Fibroblast of lung (primary cell): ENCODE measurements at places on chromosomes 7 and 10.

GRCh38 chr10:71473671-71474599, 77.2 kb downstream of the CDH23 start:
- no peak for DNase-seq

GRCh38 chr10:114543456-114543855, 114.6 kb downstream of the ABLIM1 start:
- no peak for DNase-seq

- no peak for DNase-seq
Measured at GRCh38 chr10:1502451-1502850, 234.9 kb downstream of the ADARB2 start.

DNA sequence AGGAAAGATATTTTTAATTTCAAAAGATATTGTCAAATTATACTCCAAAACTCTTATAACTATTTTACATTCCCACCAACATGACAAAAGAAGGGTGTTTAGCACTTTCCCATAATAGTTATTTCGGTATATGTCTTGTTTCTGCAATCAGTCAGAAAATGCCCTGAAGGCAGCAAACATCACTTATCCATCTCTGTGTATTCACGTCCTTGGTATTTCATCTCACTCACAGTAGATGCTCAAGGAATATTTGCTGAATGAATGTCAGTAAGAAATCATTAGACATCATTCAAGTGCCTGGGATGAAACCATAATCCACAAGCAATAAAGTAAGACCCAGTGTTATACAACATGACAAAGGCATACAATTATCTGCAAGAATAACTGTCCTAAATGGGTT, 112.7 kb downstream of the GFRA1 start:
- DNase-seq, result no peak

- DNase-seq, result no peak
Measured at GRCh38 chr10:31299119-31299518, 19.9 kb upstream of the ZEB1 start.

DNA sequence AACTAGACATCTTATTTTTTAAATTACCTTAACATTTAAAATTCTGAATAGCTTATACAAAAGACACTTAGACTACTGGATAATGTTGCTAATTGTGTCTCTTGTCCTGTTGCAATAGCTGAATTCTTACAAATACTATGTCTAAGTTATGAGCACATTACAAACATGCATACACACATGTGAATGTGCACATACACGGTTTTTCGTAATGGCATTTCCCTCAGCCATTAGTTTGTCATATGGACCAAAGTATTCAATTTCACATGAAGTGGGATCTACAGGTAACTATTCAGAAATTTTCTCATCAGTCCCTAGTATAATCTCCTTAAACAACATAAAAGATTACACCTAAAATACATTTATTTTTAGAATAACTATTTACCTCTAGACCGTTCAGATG, 178.6 kb upstream of the BET1 start:
- peak; percentile 21 for DNase-seq

GRCh38 chr7:113100121-113100603, 13.5 kb upstream of the GPR85 start:
- DNase-seq, result peak; percentile 67

DNA sequence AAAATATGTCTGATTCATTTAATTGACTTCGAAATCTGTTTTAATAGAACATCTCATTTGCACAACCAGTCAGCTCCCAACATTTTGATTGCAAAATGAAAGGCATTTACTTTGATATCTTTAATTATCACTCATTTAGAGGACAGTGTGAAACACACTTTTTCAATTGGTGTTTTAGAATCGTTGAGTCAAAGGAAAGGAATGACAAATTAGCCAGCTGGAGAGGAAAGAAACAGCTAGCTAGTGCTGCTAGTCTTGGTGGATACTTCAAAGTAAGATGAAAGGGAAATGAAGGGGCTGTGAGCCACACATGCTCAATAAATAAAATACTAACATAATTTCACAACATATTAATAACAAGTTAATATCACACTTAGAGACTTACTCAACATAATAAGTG, 570.2 kb downstream of the PHTF2 start:
- no peak for DNase-seq

DNA sequence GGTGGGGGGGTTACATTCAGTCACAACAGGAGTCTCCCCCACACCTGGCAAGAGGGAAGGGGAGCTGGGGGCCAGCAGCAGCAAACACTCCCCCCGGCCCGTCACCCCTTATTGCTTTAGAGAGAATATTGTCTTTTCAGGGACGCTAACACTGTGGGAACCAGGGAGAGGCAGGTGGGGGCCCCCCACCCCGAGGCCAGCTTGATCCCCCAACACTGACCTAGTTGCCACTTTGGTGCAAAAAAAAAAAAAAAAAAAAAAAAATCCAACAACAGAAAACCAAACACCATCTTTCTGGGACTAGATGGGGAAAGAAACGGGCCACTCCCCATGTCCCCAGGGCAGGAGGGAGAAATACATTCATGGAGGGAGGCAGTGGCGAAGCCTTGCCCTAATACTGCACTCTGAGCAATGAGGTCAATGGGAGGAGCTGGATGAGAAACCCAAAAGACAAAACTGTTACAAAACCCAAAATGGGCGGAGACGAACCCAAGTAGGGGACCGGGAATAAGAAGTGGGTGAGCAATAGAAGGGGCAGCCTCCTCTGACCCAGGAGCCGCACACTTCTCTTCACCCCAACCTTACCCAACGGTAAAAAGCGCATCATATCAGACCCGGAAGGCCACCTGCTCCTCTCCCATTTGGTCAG, 6.5 kb downstream of the GNB2 start:
- peak; percentile 46 for DNase-seq

DNA sequence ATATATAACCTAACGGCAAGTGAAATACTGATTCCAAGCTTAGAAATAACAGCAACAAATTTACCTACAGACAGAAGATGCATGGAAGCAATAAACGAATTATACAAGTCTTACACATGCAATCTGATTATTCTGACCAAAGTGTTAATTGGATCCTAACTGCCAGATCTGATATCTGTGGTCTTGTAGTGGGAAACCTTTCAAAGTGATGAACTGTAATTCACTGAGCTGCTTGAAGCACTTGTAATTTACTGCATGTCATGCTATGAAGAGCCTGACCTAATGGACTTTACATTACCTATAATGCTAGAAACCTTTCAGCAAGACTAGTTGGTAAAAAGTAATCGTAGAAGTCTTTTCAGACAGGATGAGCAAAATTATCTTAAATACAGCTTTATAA, 205.6 kb downstream of the FOXP2 start:
- no peak for DNase-seq

DNA sequence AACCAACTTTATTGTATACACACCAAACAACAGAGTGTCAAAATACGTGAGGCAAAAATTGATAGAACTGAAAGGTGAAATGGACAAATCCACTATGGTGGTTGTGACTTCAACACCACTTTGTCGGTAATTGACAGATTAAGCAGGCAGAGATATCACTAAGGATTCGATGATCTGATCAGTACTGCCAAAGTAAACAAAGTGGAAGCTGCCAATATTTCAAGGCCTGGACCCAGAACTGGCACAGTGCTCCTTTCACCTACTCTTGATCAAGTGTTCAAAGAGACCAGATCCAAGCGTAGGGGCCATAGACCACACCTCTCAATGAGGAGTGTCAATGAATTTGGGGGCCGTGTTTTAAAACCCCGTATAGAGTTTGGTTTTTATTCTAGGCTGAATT, 167.0 kb downstream of the CDK14 start:
- DNase-seq, result no peak

GRCh38 chr10:78838141-78838657, 230.6 kb upstream of the ZMIZ1 start:
- DNase-seq, result peak; percentile 27

GRCh38 chr10:133141144-133141957, 18.7 kb upstream of the KNDC1 start:
- DNase-seq, result no peak

DNA sequence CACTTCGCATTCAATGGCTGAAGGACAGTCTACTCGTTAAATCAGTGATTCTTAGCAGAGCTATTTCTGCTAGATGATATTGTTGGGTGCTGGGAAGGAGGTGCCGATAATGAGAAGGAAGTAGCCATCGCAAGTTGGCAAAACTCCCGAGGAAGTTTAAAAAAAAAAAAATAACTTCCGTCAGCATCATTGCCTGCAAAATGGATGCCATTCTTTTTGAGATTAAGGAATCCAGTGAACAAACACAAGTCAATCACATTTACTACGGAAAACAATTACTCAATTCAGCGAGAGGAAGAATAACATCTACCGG, 74.4 kb upstream of the SFMBT2 start:
- DNase-seq, result no peak

GRCh38 chr7:53811555-53812079, 730.6 kb upstream of the VSTM2A start:
- no peak for DNase-seq

GRCh38 chr10:101050208-101051069, 11.3 kb upstream of the KAZALD1 start:
- peak; percentile 30 for DNase-seq

DNA sequence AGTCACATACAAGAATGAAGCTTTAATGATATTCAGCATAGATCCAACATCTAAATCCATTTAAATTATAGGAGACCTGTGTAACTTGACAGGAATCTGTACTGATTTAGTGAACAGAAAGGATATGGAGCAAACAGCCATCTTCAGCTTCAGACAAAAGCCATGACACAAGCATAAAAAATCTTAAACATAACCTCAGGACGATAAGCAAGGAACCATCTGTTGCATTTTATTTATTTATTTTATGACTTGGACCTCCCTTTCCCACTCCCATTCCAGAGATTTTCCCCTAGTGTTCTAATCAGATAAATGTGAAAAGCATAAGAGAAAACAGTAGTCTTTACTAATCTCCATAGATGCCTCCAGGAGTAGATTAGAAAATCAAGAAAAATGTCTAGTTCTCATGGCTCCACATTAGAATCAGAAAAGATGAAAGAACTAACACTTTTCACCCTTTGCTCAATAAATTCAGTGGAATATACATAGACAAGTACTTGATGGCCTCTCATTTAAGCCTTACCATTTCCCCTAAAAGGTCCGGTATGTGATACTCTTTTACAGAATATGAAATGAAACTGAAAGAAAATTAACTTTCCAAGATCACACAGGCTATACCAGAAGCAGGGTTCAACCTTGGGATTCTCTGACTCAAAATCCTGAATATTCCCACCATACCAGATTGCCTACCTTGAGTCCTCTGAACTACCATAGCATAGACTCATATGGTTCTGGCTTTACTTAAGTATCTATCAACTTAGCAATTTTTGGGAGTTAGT, 15.2 kb downstream of the CACNA2D1 start:
- peak; percentile 91 for DNase-seq

DNA sequence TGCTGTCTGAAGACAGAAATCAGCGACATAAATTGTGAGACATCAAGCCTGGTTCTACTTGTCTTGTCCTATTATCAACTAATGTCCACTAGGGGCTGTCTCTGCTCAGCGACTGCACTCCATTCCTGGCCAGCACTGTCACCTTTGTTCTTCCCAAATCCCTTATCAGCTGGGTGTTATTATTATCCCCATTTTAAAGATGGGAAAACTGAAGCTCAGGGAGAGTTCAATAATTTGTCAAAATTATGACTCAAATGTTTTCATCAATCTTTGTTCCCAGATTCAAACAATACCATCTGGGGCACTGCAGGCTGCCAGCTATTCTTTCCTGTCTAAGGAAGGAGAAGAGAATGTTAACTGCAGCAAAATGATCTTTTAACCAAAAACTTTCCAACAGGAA, 431.6 kb upstream of the NFE2L3 start:
- DNase-seq, result no peak

- DNase-seq, result peak; percentile 72
Measured at GRCh38 chr10:63375859-63376258, 89.9 kb downstream of the JMJD1C start.

GRCh38 chr7:48643431-48644013, 280.8 kb upstream of the CDC14C start:
- DNase-seq, result no peak

DNA sequence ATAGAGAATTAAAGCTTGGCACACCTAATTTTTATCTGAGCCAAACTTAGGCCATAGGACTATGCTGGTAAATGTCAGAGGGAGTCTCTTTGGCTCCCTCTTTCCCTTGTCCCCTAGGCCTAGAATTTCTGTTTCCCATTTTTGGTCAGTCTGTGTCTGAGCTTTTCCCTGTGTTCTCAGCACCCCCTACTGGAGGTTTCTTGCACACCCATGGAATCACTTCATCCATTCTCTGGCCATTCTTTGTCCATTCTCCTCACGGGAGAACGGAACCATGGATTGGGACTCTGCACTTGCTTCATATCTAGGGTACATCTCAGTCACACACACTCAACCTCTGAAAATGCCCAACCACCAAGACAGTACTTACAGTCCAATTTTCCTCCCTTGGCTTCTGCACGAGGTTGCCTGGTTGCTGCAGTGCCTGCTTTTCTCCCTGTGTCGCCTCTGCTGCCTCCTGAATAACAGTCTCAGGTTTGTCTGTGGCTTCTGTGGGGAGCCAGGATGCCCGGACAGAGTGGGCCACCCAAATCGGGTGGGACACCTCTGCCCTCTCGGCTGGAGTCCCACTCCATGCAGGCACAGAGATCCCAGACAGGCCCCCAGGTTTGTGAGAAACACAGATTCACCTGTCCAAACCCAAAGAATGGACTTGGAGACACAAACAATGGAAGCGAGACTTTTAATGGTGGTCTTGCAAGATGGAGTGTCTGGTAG, 35.1 kb upstream of the DNAH11 start:
- DNase-seq, result peak; percentile 15

DNA sequence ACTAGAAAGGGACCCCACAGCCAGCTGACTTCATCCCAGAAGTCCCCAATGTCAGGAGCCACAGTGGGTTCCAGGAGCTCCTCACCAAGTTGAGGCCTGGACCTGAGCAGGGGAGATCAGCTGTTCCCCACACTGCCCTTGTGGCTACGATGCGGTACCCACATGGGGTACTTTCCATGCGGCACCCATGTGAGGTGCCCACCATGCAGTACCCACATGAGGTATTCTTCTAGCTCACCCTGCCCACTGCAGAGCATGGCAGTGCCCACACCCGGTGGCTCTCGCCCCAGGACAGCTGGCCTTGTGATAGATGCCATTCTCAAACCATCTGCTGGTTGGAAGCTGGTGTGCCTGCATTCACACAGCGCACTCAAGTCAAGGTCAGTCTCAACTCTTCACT, 136.3 kb upstream of the PDE1C start:
- no peak for DNase-seq

GRCh38 chr7:25885057-25885576, 266.9 kb upstream of the NFE2L3 start:
- no peak for DNase-seq

DNA sequence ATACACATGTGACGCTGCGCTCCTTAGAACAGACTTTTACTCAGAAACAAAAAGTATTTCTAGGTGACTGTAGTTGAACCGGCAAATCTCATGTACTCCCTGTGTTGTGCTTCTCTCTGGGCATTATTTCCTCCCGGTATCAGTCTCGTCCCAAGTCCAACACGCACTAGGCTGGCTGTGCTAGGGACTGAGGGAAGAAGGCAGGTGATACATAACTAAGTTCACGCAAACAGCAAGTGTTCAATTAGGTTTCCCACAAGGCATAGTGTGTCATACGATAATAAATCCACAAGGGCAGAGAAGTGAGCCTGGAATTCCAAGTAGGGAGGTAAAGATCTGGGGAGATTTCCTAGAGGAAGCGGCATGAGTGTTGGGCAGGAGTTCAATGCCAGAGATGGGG, 20.4 kb downstream of the FAM53B start:
- DNase-seq, result no peak

GRCh38 chr7:94559972-94560371, 50.4 kb downstream of the CASD1 start:
- DNase-seq, result no peak

- no peak for DNase-seq
Measured at GRCh38 chr7:25486656-25487055, 258.4 kb upstream of the NPVF start.
